Mesenchymal stem cell (in vitro differentiated cells and primary cell): ENCODE measurements at places on chromosomes 7 and 10.

DNA sequence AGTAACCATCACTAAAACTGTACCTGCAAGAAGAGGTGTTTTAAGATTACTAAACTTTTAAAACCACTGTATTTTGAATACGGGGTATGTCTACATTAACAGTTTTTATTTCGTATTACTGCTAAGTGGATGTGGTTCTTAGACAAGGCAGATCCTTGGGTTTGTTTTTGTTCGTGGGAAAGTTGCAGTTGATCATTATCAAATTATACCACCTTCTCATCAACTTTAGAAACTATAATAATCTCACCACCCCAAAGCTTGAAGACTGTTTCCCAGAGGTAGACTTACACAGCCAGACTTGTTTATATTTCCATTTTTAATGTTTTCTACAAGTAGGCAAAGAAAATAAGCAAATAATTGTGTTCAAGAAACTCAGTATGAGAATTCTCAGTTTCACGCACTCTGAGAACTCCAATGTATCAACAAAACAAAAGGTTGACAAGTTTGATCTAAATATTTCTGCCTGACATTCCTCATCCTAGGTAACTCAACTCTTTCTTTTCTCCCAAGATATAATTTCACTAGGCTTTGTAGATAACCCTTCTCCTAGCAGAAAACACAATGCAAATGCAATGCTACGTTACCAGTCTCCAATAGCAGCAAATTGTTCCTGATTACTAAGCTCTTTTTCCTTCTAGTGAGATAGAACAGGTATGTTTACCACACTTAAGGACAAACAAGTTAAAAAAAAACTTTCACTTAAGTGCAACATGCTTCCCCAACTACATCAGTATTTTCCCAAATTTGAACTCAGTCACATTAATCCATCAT is 36.0 kb downstream of the IGF2BP3 start:
- DNase-seq, result no peak

GRCh38 chr7:2114052-2114451 is 118.7 kb downstream of the MAD1L1 start:
- peak; percentile 87 for DNase-seq

- no peak for DNase-seq
These were observed 7.8 kb downstream of the ELMO1 start for GRCh38 chr7:37440738-37441385.

DNA sequence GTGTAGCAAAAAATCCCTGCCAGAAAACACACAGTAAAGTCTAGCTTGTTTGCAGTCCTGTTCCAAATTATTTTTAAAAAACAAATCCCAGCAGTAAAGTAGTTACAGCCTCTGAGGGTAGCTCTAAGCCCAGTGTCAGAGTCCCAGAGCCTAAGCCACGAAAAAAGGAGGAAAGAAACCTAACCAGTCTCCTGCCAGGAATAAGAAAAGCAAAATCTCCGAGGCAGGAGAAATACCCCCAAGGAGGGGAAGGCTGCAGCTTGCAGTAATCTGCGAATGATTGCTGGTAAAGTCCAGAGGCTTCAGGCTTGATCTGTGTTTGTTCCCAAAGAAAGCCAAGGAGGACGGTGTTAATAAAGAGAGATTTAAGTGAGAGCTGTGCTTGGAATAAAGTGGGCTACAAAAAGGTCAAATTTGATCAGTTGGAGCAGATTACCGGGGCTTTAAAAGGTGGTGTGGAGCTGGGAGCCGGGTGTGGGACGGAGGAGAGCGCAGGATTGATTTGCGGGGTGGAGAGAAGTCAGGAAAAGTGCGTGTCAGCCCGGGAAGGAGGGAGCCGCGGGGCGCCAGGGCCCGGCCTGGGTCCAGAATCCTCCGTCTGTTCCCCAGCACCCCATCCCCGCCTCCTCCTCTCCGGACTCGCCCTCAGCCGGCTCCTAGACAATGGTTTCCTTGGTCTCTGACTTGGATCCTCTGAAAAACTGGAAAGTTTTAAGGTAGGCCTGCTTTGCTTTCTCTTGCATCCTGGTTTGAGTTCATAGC is 219.4 kb upstream of the CELF2 start:
- no peak for DNase-seq

DNA sequence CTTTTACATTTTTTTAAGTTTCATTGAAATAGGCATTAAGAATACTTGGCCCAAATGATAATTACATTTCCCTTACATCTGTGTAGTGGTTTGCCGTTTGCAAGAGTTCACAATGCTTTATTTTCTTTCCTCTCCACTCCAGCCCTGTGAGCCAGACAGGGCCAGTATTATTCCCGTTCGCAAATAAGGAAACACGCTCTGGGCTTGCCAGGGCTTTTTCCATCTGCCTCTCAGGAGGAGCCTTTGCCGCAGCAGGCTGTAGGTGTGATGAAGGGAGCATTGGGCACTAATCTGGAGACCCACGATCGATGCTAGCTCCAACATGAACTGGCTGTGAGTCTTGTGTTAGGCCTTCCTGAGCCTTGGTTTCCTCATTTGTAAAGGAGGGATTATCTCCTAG is 154.4 kb downstream of the GALNT17 start:
- no peak for DNase-seq

DNA sequence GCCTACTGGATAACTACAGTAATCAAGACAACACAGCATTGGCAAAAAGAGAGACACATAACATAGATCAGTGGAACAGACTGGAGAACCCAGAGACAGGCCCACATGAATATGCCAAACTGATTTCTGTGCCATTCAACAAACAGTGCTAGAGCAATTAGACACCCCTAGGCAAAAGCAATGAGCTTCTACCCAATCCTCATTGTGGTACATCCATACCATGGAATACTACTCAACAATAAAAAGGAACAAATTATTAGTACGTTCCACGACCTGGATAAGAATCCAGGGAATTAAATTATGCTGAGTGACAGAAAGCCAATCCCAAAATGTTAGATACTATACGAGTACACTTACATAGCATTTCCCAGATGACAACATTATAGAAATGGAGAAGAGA is 2.8 kb upstream of the SVIL start:
- DNase-seq, result no peak

GRCh38 chr10:92122941-92123450 is 167.9 kb downstream of the CPEB3 start:
- no peak for DNase-seq

DNA sequence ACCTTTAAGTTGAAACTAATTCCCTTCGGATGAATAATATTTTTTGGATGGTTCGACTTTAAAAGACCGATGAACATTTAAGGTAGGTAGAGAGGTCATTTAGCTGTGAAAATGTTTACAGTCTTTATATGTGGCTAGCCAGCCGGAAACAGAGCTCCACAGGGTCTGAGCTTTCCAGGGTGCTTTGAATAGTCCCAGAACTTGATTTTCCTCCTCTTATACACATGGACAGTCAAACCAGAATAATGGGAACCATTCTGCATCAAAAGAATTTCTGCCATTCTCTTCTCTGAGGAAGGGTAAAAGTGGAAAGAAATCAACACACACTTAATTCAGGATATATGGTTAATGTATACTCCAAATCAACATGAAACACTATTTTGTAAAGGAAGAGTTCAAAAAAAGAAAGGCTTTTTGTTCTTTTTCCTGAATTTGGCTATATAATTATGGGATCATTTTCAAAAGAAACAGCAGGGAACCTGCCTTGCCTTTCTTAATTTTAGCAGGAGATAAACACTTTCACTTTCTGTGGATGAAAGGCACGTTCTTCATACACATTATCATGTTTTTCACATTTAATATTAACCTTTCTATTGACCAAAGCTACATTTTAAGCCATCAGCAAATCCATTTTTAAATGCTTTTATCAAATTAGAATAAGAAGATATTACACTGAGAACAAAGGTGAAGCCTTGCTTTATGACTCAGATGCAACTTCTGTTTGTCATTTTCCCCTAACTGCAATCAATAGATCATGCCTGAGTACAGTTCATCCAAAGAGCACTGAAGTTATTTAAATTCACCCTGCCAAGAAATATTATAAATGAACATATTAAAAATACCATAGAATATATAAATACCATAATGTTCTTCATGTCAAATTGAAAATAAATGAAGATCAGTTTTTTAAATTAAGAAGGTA is 307.3 kb downstream of the THSD7A start:
- no peak for DNase-seq
